Activated CD4-positive, alpha-beta T cell treated with anti-CD3 and anti-CD28 coated beads, Interleukin-2, amount 10 ng/mL, durations not matched to agents 7 days and 5 days (primary cell): ENCODE measurements at places on chromosomes 11 and 22.

DNA sequence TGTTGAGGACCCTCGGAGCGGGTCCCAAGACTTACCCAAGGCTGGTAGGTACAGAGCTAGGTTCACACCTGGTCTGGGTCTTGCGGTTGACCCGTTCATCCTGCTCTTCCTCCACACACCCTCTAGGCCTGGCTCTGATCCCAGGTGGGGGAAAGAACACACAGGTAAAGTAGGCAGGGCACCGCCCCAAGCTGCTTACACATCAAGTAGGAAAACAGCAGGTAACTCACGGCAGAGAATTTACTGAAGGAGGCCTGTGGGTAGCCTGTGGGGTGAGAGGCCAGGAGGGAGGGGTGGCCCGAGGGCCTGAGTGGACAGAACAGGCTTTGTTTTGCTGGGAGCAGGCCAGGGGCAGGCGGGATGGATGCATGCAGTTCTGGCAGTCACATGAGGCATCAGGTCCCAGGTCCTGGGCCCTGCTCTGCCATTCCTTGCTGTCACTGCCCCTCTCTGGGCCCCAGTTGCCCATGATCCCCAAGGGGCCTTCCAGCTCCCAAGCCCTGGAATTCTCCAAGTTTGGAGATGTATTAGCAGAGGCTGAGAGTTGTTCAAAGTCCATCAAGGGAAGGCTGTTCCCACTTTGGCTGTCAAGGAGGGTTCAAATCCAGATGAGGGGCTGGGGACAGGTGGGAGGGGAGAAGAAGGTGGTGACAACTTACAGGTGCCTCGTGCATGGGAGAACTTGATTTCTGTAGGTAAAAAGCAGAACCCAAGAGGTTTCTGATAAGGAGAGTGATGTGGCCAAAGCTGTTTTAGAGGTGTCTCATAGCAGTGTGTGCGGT, 5.7 kb downstream of the TSKU start:
- no peak for DNase-seq

DNA sequence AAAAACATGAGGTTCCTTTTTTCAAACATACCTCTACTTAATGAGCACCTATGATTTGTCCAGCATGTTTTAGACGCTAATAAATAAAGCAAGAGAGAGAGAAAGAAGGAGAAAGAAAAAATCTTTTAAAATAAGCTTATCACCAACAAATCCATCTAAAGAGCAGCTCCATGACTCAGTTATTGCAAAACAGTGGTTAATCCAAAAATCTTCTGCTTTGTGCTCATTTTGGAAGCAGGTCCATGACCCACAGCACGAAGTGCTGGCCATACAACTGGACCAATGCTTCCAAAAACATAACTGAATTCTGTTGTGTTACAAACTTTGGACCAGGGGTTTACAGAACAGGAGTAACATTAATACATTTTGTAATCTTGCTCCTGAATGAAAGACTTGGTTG, 696.6 kb downstream of the KCNA4 start:
- DNase-seq: no peak

GRCh38 chr22:23787600-23787896, 782 bp downstream of the SMARCB1 start:
- no peak for DNase-seq

GRCh38 chr11:69044111-69045013, 4.4 kb upstream of the TPCN2 start:
- DNase-seq: peak; percentile 41

GRCh38 chr11:79179087-79179486, 261.7 kb downstream of the TENM4 start:
- DNase-seq: no peak

- no peak for DNase-seq
These were observed 31.5 kb downstream of the FAM168A start for GRCh38 chr11:73566422-73566821.

DNA sequence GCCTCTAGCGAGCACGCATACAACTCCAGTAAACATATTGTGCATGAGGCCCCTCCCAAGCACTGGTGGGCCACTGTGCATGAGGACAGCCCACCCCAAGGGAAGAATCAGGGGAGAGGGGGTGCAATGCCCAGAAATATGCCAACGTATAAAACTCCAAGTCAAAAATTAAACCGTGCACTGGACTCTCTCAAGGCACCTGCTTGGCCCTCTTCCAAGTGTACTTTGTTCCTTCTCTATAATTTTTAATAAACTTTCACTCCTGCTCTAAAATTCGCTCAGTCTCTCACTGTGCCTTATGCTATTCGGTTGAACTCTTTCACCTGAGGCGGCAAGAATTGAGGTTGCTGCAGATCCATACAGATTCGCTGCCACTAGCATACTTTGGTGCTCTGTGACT, 465.3 kb upstream of the TENM4 start:
- no peak for DNase-seq

DNA sequence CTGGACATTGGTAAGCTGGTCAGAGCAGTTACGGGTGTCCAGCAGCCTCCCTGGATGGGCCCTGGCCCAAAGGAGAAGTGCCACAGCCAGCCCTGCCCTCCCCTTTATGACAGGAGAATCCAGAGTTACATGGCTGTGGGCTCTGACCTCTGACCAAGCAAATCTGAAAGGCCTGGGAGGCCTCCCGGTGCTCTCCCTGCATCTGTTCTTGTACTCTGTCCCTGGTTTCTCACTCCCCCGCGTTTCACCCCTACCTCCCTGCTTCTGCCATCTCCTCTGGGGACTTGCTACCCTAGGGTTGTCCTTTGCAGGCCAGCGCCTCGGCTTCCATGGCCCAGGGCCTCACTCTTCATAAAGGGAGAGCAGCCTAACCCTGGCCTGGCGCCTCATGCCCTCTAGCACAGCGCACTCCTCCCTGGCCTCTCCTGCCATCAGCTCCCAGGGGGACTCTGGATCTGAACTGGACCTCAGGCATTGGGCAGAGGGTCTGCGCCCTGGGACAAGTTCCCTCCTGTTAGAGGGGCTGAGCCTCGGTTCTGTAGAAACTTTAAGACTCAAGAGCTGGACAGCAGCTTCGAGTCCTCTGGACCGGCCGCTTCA, 10.7 kb downstream of the PICK1 start:
- no peak for DNase-seq

- no peak for DNase-seq
These were observed 179.2 kb upstream of the ARHGAP20 start for GRCh38 chr11:110891411-110891810.

- no peak for DNase-seq
These were observed 22.7 kb downstream of the TCIRG1 start for GRCh38 chr11:68061508-68061907.

- DNase-seq: no peak
These were observed 41.2 kb upstream of the TESMIN start for GRCh38 chr11:68792400-68792966.

- peak; percentile 12 for DNase-seq
These were observed 670 bp downstream of the NEFH start for GRCh38 chr22:29480512-29481264.

DNA sequence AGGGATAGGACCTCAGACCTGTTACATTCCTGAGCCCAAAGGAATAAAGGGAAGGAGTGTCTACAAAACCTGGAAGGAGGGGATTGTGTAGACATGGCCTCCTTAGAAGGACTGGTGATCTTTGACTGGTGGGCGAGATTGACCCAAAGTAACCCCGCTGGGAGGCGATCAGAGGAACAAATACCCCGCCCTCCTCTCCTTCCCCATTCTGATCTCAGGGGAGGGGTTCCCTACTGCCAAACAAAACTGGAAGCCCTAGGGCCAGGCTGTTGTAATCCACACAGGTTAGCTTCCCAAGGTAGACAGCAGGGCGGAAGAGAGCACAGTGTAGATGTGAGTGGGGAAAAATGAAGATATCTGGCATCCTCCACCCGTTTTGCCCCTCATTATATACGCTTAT, 24.7 kb downstream of the NCF4 start:
- no peak for DNase-seq

DNA sequence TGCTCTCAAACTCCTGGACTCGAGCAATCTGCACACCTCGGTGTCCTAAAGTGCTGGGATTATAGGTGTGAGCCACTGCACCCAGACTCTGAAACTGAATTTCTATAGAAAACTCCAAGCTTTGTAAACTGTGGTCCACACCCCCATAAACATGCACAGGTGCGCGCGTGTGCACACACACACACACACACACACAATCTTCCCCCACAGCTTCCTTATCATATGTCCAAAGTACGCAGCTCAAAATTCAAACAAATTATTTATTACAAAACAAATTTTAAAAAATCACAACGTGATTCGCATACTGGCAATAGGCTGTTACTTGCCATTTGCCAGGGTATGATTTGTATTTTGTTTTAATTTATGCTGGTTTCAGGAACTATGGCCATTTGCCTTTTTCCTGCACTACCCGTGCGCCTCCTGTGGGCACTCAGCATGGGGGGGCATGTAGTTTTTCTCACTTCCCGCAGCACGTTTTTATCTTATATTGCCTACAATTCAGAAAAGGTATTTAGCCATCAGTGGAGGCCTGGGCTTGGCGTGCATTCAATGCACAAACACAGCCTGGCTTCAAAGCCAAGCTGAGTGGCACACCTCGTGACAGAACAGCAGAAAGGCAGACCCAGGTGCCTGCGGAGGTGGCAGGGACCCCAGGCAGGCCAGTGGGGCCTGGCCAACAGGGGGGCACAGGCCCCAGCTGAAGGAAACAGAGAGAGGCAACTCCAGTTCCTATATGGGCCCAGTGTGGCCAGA, 10.8 kb upstream of the SNX32 start:
- no peak for DNase-seq

DNA sequence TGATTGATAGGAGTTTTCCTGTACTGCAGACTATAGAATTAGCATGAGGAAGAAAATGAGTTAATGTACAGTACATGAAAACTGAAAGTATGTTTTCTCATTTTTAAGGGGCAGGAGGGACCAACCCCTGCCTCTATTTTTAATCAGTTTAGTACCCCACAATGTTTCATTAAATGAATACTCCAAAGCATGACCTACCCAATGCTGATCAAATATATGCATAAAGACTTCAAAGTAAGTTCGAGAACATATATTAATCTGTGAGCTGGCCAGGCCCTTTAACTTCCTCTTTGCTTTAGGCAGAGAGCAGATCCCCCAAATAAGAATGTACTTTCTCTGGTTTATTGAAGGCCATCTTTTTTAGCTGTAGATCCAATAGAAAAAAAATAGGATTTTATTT, 161.0 kb downstream of the FCHSD2 start:
- DNase-seq: no peak

GRCh38 chr11:75313513-75314272, 37.8 kb downstream of the ARRB1 start:
- DNase-seq: no peak

DNA sequence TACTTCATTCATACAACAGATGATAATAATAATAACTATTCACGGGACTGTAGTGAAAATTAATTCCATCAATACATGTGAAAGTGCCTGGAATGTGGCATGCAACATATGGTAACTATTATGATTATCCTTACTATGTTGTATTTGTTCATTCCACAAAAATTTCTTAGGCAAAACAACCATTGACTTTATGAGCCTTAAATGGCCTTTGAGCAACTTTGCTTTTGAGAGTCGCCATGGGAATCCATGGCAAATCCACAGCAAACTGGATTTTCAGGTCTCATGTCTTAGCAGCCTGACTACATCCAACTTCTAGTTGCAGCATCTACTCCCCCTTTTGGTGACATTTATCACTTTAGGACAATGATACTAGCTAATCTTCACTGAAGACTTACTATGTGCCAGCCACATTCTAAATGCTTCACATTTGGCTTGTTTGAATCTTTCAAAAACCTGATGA, 56.8 kb downstream of the SLC1A2 start:
- no peak for DNase-seq

DNA sequence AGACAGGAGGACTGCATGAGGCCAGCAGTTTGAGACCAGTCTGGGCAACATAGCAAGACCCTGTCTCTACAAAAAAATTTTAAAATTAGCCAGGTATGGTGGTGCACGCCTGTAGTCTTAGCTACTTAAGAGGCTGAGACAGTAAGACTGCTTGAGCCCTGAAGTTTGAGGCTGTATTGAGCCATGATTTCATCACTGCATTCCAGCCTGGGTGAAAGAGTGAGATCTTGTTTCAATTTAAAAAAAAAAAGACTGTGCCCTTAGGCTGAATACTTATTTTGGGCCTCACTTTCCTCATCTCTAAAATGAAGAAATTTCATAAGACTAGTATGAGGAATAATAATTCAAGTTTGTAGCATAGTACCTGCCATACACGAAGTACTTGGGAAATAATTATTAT, 6.9 kb downstream of the AQP11 start:
- no peak for DNase-seq

DNA sequence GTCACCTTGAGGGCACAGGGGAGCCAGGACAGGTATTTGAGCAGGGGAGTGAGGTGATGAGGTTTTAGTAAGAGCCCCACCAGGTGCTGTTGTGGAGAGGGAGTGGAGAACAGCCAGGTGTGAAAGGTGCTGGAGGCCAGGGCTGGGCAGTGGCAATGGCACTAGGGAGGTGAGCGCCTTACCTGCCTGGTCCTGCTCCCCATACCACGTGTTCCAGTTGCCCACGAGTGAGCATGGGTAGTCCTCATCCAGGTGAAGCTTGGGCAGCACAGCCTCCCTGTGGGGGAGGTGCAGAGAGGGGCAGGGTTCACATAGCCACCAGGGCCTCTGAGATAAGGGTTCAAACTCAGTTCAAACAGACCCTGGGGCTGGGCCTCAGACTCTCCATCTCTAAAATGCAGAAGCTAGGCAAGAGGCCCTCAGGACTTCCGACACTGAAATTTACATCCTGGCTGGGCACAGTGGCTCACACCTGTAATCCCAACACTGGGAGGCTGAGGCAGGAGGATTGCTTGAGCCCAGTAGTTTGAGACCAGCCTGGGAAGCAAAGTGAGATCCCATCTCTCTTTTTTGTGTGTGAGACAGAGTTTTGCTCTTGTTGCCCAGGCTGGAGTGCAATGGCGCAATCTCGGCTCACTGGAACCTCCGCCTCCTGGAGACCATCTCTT, 11.8 kb downstream of the NIPSNAP1 start:
- no peak for DNase-seq

- DNase-seq: no peak
These were observed 56.1 kb downstream of the SYN3 start for GRCh38 chr22:33002035-33002434.

DNA sequence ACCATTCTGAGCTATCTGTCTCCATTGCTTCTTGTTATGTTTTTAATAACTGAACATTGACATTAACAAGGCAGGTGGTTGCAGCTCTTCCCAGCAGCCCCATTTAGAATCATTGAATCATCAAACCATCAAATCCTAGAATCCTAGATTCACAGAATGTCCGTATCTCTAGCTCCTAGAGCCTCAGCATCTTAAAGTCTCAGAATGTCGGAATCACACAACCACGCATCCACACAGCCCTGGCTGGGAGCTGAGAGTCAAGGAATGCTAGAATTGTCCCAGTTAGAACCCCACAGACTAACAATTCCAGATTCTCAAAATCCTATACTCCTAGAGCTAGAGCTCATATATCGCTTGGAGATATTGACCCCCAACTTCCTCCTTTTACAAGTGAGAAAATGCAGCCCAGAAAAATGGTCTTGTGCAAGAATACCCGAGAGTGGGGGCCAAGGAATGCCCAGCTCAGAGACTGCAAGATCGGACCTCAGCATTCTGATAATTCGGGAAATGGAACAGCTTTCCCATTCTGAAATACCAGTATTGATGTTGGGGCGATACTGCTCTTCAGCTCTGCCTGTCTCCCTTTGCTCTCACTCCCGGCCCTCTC, 38.8 kb downstream of the PDE2A start:
- DNase-seq: no peak
